ENCODE measurements at places on chromosomes 4 and X. TPM values are rescaled to one million over a fixed set of nuclear protein-coding genes. Genes with fewer than 3 reads are reported as not detected.

GRCh38 chr4:121269001-121269400, 104.9 kb upstream of the TNIP3 start:
- DNase-seq: no peak

GRCh38 chr4:2402048-2402842, 16.2 kb downstream of the ZFYVE28 start:
- no peak for DNase-seq

GRCh38 chrX:84441143-84441542, 61.1 kb downstream of the HDX start:
- DNase-seq: peak; percentile 53

GRCh38 chr4:188032170-188032569, 36.6 kb downstream of the ZFP42 start:
- DNase-seq: no peak

GRCh38 chr4:69470561-69470960, 25.1 kb downstream of the UGT2B4 start:
- no peak for DNase-seq

DNA sequence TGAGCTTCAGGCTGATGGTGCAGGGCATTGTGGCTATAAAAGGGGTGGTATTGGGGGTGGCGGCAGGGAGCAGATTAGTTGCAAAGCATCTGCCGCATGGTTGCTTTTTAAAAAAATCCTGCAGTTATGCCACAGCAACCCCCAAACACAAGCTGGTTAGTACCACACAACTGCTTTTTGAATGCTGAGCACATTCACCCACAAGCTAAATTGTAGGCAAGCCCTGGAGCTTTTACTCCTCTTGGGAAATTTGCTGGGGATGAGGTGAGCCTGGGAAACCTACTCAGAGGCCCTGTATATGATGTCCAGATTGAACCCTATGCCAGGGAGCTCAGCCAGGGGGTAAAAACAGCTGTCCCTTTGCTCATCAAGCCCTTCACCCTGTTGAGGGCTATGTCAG, 33.8 kb upstream of the TRIM2 start:
- DNase-seq: no peak

- no peak for DNase-seq
Observed at GRCh38 chr4:172986114-172986513, 182.5 kb upstream of the GALNT7 start.

DNA sequence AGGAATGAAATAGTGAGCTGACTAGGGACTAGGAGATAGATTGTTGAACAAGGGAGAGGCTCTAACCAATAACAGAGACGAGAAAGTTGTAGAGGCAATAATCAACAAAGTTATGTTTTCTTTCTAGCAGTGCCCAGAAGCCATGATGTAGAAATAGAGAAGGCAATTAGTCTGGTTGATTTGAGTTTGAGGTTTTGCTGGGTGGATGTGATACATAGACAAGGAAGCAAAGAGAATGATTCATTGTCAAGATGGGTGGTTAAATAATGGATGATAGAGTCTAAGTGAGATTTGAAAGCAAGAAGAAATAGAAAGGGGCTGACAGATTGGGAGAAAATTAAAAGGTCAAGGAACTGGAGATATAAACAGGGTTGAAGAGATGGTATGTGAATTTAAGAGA, 11.2 kb downstream of the RBM41 start:
- DNase-seq: no peak

GRCh38 chr4:184836613-184837012, 10.8 kb upstream of the ACSL1 start:
- DNase-seq: no peak

DNA sequence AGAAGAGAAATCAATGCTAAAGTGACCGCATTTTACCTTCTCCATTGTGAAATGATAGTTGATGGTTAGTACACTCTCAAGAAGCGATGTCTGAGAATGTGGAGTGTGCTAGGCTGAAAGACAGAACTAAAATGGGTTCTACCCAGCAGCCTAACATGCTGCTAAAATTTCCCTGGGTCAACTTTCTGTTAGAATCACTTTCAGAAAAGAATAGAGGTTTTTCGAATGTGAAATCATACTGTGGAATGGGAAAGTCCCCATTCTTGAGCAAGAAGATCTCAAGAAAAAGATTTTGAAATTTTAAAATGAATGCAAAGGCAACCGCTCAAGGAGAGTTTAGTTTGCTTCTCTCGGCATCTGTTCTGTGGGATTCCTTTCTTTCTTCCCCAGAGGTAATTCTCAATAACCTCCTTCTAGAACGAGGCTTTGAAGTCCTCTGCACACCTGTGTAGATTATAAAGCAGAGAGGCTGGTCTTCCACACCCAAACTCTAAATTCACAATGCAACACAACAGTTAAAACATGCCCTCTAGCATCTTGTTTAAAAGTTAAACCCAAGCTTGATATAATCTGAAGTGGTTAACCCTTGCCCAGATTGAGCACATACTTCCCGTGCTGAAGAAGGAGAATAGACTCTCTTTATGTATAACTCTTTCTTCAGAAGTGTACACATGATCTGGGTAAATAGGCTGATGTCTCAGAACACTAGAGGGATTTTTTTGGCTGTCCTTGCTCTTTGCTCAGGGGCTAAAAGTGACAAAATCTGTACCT, 208.7 kb upstream of the KLF3 start:
- no peak for DNase-seq

GRCh38 chr4:178415925-178416324, 973.7 kb upstream of the AGA start:
- no peak for DNase-seq

GRCh38 chr4:133186210-133186609, 37.1 kb downstream of the PCDH10 start:
- DNase-seq: peak; percentile 66

- DNase-seq: peak; percentile 20
Observed at GRCh38 chrX:68060506-68061205, 372.6 kb downstream of the OPHN1 start.

DNA sequence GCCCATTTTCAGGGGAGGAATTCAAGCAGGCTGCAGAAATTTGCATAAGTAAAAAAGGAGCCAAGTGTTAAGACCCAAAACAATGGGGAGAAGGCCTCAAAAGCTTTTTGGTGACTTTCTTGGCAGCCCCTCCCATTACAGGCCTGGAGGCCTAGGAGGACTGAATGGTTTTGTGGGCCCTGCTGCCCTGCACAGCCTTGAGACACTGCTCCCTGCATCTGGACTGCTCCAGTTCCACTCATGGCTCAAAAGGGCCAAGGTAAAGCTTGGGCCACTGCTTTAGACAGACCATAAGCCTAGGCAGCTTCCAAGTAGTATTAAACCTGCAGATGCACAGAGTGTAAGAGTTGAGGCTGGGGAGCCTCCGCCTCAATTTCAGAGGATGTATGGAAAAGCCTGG, 501.6 kb downstream of the MID1IP1 start:
- no peak for DNase-seq

GRCh38 chrX:2539586-2539985, 38.8 kb upstream of the DHRSX start:
- no peak for DNase-seq

DNA sequence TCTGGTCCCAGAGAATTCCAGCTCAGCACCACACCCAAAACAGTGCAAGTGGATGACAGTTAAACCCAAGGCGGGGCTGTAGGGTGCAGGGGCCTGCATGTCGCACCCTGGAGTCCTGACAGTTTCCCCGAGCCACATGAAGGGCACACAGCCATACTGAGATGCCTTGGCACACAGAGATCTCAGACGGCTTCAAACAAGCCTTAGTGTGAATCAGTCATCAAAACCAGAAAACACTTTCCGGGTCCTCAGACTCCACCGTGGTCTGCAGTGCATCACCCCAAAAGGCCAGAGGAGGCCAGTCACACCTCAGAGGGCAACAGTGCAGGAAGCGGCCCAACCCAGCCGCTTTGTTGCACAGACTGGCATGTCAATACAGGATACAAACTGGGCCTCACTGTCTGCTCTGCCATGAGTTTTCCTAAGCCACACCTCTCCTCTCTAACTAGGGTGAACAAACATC, 64.6 kb upstream of the ENPP6 start:
- DNase-seq: no peak

DNA sequence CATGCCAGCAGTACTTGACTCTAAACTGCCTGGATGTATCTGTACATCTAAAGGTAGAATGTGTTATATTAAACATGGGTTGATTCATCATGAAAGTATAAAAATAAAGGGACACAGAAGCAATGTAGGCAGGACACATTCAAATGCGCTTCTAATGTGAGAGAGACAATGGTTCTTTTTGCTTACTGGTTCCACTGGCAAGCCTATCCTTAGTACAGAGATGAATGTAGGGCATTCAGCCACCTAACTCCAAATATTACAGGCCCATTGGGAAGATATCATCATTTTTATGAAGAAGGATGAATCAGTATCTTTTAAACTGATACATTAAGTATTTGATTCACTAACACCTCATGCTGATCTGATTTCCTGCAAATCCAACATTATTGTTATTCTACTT, 18.0 kb downstream of the CDKL2 start:
- DNase-seq: no peak

- DNase-seq: peak; percentile 54
Observed at GRCh38 chr4:24473309-24473721, 111.0 kb downstream of the DHX15 start.

The EDA gene
- 0.26 TPM for total RNA-seq

The CPXCR1 gene
- not detected for total RNA-seq

The PRKG2 gene
- 17.5 TPM for total RNA-seq

The RPL34 gene
- 867 TPM for total RNA-seq

The ANKRD37 gene
- total RNA-seq: 3.3 TPM

The CCSER1 gene
- under 0.01 TPM for total RNA-seq

The IL9R gene
- total RNA-seq: not detected

The DHX15 gene
- 105 TPM for total RNA-seq

Data from fibroblast of lung (primary cell).